Endodermal cell (in vitro differentiated cells): ENCODE measurements at places on chromosomes 2 and 18. TPM values are rescaled to one million over a fixed set of nuclear protein-coding genes. Genes with fewer than 3 reads are reported as not detected.

GRCh38 chr2:3601561-3602271 lies 6.8 kb downstream of the COLEC11 start:
- no peak for DNase-seq
- no peaks in the 10 kb centered on the region for H3K36me3 ChIP-seq
- no peaks in the 10 kb centered on the region for H3K27me3 ChIP-seq
- peaks cover 6% of the 10 kb centered on the region for H3K4me1 ChIP-seq

ITGA4 gene
- 1.3 to 2.7 TPM (median 1.3 TPM) in 3 replicates for total RNA-seq

- no peak for DNase-seq
- H3K36me3 ChIP-seq: no peaks in the 10 kb centered on the region
- H3K4me3 ChIP-seq: no peak overlapping the region
- no peaks in the 10 kb centered on the region for H3K27me3 ChIP-seq
- H3K27ac ChIP-seq: no peak overlapping the region
Observed at GRCh38 chr2:31013301-31013700, 124.9 kb downstream of the GALNT14 start.

ACTG2 gene
- total RNA-seq: 1.6 and 3.1 TPM in 2 replicates

FAP gene
- total RNA-seq: not detected in 3 replicates

GRCh38 chr18:36287653-36288052 lies 9.9 kb upstream of the FHOD3 start:
- peaks cover 5% of the 10 kb centered on the region for H3K27me3 ChIP-seq
- H3K4me3 ChIP-seq: no peak overlapping the region
- H3K27ac ChIP-seq: no peak overlapping the region
